ENCODE measurements at places on chromosomes 2 and 18. TPM values are rescaled to one million over a fixed set of nuclear protein-coding genes. Genes with fewer than 3 reads are reported as not detected.

DNA sequence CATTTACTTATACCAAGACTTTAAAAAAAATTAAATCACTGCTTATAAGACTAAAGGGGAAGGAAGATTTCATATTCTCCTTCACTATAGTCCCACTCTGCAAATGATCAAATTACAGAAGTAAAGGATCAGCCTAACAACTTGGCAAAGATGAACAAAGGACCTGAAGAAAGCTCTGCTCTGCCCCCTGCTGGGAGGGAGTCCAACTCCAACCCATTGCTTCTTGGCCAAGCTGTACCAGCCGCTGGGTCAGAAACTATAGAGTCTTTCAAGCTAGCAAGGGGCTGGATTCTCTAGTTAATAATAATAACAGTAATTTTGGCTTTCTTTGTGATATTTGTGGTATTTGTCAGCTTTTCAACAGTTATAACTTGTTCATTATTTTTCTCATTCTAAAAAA is 927.0 kb upstream of the CRIM1 start:
- no peak for DNase-seq

- no peak for DNase-seq
These were observed 39.8 kb downstream of the NDUFA10 start for GRCh38 chr2:239985356-239985755.

GRCh38 chr2:62928015-62928414 is 122.6 kb upstream of the OTX1 start:
- no peak for DNase-seq

TMEM150A gene
- 10.1 TPM for total RNA-seq

FAP gene
- 0.71 TPM for total RNA-seq
